ENCODE measurements at places on chromosomes 13 and 19.
A peak's percentile ranks its signal among the peaks of the same experiment; 100 is the strongest.

GRCh38 chr19:33416307-33417215, 43.1 kb downstream of the CEBPG start:
- peak; percentile 52 for DNase-seq

GRCh38 chr13:61275736-61276135, 139.9 kb downstream of the PCDH20 start:
- no peak for DNase-seq

GRCh38 chr13:35838356-35838755, 292.8 kb downstream of the DCLK1 start:
- no peak for DNase-seq

DNA sequence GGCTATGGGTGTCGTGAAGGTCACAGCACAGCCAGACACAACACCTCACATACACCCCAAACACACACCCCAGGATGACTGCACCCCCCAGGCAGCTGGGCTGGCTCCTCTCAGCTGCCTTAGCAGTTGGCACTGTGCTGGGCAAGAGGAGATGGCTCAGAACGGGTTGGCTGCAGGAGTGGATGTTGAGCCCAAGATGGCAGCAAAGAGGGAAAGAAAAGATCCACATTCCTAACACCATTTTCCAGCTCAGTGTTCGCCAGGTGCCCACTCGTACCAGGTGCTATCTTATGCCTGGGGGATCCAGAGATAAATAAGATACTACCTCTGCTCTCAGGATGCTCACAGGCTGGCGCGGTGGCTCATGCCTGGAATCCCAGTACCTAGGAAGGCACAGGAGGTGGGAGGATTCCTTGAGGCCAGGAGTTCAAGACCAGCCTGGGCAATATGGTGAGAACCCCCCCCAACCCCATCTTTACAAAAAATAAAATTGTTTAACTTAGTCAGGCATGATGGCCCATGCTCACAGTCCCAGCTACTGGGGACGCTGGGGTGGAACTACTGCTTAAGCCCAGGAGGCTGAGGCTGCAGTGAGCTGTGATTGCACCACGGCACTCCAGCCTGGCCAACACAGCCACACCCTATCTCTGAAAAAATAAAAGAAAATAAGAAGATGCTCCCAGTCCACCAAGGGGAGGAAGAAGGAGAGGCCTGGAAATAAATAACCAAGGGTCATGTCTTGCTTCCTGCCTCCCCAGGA, 89.7 kb upstream of the ZNF507 start:
- no peak for DNase-seq

DNA sequence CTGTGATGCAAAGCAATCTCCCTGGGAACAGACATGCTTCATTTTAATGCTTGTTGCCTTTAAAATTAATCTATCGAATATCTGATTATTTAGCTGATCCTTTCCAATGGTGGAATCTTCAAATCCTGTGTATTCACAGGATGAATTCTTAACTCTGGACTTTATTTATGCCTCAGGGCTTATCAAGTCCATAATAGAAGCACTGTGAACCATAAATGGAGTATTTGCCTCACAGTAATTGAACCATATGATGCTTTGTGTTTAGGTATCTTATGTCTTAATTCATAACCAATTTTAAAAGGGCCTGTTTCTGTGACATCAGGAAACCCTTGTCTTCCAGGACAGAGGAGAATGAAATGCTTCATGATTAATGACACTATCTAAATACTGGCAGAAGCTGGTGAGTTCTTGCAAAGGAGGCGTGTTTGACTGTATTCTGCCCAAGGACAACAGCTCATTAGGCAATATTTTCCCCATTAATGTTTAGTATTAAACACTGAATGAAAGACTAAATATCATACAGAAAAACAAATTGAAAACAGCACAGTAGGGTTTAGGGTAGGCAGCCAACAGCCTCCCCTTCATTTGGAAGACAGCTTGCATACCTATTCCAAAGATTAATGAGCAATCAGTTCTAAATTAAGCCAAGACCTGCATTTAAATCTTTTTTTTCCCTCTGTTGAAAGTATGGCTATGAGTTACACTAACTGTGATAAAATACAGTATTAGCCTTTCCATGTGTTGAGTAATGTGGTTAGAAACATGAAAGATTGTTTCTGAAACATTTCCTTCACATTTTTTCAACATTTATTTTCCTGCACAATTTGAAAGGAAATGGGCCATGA, 709.4 kb downstream of the PCDH9 start:
- DNase-seq = no peak

GRCh38 chr19:6248341-6248740, 31.4 kb downstream of the MLLT1 start:
- no peak for DNase-seq

DNA sequence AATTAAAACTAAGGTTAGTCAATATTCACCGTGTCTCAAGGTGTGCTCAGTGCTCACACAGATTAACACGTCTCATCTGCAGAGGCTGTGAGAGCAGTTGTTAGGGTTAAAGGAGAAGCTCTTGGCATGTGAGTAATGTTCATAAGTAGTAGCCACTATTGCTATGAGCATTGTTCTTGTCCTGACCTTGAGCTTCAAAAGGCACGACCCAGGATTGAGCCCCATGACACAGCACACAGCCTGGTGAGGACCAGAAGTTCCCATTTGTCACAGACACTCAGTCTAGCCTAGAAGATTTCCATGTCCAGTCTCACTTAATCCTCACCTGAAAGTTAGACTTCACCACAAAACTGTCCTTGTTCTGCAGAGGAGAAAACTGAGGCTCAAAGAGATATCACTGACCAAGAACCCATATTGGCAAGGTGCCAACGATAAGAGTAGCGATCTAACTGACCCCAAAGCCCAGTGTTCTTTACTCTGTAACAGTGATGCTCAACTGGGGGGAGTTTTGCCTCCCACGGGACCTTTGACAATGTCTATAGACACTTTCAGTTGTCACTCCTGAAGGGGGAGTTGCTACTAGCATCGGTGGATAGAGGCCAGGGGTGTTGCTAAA, 26.0 kb downstream of the FPR3 start:
- DNase-seq = no peak

- no peak for DNase-seq
Measured at GRCh38 chr19:23393121-23393520, 2.1 kb downstream of the ZNF91 start.

DNA sequence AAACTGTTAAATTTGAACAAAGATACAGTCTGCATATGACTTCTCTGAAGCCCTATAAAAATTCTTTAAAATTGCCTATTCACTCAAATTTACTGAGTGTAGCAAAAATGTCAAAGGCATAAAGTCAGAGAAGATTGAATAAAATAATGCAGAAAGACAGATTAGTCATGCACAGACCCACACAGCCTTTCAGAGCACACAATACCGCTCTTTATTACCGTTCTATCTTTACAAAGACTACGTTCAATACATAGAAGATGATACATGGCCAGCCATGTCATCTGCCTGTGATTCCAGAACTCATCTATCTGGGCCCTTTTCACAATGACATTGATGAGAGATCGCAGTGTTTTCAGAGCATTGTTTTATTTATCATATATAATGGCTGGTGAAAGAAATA, 107.2 kb downstream of the URI1 start:
- DNase-seq = no peak

DNA sequence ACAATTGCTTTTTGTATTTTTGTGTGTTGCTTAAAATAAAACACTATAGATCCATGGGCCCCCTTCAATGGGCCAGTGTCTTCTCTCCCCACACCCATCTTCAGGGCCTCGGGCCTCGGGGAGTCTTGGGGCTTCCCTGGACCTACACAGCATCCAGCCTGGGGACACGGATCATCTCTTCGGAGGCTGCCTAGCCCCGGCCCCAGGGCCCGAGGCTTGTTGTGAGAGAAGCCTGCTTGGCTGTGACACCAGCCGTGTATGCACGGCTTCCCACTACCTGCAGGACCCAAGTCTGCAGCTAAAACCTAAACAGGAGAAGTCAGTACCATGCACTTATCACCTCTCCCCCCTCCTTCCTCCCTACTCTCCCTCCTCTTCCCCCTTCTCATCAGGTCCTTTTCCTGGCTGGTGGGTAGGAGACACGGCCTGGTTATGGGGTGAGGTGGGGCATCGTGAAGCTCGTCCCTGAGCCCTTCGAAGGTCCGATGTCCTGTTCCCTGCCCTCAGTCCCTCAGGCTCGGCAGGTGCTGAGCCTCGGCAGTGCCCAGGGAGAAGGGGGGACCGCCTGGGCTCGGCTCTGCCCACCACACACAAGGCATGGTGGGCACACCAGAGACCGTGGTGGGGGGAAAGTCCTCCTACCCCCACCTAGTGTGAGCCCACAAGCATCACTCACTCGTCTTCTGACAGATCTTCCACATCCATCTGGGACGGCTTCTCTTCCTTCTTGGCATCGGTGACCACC, 9.5 kb downstream of the C13orf46 start:
- no peak for DNase-seq

GRCh38 chr19:16227837-16228636, 30.3 kb downstream of the AP1M1 start:
- DNase-seq = no peak

- no peak for DNase-seq
Measured at GRCh38 chr19:14165990-14166830, 29.8 kb upstream of the ASF1B start.

DNA sequence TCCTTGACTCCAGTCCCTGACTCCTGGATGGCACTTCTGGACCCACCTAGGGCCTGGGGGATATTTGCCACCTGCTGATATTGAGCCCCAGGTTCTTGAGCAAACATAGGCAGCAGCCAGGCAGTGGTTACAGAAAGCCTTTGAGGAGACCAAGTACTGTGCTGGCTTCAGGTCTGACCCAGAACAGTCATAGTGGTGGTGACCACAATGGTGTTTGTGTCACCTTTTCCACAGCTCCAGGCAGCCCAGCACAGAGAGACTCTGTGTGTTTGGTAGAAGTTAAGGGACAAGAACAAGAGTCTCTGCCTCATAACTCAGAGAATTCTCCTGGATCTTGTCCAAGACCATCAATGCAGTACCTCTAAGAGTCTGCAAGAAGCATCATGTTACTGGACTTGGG, 14.6 kb upstream of the CLC start:
- no peak for DNase-seq

DNA sequence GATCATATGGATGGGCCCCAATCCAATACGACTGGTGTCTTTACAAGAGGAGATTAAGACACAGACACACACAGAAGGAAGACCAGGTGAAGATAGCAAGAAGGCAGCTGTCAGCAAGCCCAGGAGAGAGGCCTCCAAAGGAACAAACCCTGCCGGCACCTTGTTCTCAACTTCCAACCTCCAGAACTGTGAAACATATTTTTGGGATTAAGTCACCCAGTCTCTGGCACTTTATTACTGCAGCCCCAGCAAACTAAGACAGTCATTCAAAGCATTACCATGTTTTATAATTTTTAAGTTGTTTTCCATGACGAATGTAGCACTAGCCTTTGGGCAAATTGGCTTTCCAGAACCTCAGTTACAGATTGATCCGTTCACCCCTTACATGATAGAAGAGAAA, 11.3 kb downstream of the STARD13 start:
- no peak for DNase-seq

GRCh38 chr13:33144358-33144784, 128.1 kb downstream of the KL start:
- DNase-seq = no peak

DNA sequence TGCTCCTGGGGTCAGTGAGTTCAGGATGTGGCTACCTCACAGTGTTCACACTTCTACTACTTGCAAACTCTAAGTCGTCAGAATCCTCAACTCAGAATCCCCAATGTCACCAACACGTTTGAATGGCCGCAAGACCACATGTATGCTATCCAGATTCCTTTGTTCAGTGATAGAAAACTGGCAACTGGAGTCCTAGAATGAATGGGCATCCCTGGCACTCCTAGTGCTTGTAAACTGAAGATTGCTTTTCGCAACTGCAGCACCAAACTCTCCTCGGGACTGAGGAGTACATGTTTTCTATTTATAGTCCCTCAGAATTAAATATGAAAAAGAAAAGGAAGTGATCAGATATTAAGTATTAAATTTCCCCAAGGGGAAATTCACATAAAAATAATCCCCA, 4.9 kb downstream of the SMAD9 start:
- no peak for DNase-seq

GRCh38 chr13:80454245-80454644, 113.3 kb upstream of the SPRY2 start:
- DNase-seq = no peak

DNA sequence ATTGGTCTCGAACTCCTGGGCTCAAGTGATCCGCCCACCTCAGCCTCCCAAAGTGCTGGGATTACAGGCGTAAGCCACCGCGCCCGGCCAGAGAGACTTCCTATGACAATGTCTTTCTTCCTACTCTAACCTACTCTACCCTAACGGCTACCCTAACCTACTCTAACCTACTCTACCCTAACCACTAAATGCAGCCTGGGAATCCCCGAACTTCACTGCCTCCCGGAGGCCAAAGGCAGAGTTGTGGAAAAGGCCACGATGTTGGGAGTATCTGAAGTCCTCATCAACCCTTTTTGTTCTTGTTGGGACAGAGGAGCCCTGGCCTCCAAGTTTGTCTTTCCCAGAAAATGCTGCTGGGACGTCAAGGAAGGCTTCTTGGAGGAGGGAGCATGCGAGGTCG, 967 bp upstream of the NR2C2AP start:
- no peak for DNase-seq

- DNase-seq = no peak
Measured at GRCh38 chr19:5091684-5092480, 123.0 kb downstream of the KDM4B start.

DNA sequence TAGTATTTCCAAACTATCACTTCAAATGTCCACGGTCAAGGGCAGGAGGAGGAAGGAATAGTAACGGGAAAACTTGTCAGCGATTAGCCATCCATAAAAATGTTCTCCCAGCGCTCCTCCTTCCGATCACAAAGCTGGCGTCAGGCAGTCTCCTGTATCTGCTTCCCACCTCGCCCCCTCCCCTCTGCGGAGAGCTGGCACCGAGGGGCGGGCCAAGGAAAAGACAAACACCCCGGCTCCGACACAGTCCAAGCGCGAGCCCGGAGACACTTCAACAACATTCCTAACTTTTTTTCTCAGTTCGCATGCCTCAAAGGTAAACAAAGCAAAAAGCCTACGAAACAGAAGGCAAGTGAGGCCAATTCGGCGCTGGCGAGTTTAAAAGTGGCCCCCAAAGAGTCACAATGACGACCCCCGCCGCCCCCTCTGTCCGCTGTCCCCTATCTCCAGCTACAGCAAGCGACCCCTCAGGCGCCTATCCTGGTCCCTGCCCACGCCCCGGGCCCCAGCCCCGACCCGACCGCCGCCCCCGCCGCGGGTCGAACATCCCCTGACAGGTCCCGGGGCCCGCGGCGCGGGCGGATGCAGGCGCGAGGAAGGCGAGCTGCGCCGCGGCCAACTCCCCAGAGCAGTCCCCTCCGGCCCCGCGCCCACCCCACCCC, 736 bp downstream of the SMAD9 start:
- no peak for DNase-seq

GRCh38 chr19:291006-291521, at the start of gene PLPP2:
PLPP2 (minus strand) TSS chr19:291403; CDS start chr19:291336, 67 bp downstream.
- no peak for DNase-seq

- DNase-seq = no peak
Measured at GRCh38 chr13:111906816-111907215, 160.1 kb upstream of the SOX1 start.

- DNase-seq = no peak
Measured at GRCh38 chr19:21749090-21749489, 18.3 kb downstream of the ZNF100 start.

GRCh38 chr19:34226036-34226435, 28.3 kb upstream of the GARRE1 start:
- DNase-seq = no peak

Data from stimulated activated CD4-positive, alpha-beta T cell treated with anti-CD3 and anti-CD28 coated beads, Interleukin-1b, Interleukin-23, amount 100 ng/mL, for 4 hours (primary cell).